ENCODE measurements at places on chromosomes 5 and 9. TPM values are rescaled to one million over a fixed set of nuclear protein-coding genes. Genes with fewer than 3 reads are reported as not detected.

The LPCAT1 gene
- polyA plus RNA-seq: 7.7 TPM

The MYMK gene
- not detected for polyA plus RNA-seq

DNA sequence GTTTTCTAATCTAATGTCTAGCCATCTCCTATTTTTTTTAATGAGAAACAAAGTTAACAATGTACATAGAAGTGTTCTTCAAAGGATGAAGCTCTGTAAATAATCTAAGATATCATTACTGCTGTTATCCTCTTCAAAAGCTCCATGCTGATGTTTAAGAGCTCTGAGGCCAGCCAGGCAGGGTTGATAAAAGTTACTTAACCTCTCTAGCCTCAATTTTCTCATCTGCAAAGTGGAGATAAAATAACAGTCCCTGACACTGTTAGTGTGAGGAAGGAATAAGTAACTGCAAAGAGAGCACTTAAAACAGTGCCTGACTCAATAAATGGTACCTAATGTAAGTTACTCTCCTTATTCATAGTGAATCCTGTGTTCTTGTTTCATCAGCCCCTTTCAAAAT lies 60.1 kb downstream of the LHFPL2 start:
- DNase-seq: no peak

- DNase-seq: no peak
Measured at GRCh38 chr5:127375124-127375523, 84.5 kb downstream of the MEGF10 start.

- DNase-seq: no peak
Measured at GRCh38 chr5:169554251-169554650, 29.3 kb upstream of the SPDL1 start.

GRCh38 chr5:116498503-116499048 lies 76.0 kb downstream of the SEMA6A start:
- no peak for DNase-seq

GRCh38 chr5:150412319-150413175 lies at the start of gene CD74:
CD74 (minus strand) TSS chr5:150412910; CDS start chr5:150412749, 161 bp downstream.
- peak; percentile 61 for DNase-seq

DNA sequence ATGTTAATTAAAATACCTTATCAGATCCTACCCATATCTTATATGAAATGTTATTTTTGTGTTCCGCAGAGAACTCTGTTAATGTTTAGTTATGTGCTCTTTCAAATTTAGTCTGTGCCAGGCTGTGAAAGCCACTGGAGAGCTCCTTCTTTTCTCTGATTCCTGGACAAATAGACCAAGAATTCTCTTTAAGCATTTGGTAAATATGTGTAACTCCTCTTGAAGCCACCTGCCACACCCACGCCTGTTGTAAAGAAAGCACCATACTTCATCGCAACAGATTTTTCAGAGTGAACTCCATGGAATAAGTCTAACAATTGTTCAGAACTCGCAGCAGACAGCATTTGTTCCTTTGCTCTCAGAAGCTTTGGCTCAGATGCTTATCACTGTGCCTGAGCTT lies 301.1 kb downstream of the FAM170A start:
- DNase-seq: no peak
